NCI-H1105 (cell line): ENCODE measurements at places on chromosomes 7 and 10.

DNA sequence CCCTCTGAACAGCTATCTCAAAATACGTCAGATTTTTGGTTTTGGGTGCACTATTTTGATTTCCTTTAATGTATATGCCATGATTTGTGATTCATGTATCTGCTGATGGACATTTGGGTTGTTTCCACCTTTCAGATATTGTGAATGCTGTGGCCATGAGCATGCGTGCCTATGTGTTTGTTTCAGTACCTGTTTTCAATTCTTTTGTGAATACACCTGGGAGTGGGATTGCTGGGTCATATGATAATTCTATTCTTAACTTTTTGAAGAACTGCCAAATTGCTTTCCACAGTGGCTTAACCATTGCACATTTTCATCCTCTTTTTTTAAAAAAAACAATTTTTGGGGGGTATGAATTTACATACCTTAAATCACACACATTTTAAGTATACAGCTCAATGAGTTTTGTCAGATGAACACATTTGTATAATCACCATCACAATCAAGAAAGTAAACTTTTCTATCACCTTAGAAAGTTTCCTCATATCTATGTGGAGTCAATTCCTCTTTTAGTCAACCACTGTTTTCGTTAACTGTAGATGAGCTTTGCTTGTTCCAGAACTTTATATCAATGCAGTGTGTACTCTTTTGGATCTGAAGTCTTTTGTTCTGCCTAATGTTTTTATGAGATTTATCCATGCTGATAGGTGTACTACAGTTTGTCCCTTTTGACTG lies 36.9 kb downstream of the CYP26A1 start:
- DNase-seq, result no peak

- DNase-seq, result peak; percentile 45
Observed at GRCh38 chr7:64951250-64951848, 39.5 kb downstream of the ZNF117 start.

DNA sequence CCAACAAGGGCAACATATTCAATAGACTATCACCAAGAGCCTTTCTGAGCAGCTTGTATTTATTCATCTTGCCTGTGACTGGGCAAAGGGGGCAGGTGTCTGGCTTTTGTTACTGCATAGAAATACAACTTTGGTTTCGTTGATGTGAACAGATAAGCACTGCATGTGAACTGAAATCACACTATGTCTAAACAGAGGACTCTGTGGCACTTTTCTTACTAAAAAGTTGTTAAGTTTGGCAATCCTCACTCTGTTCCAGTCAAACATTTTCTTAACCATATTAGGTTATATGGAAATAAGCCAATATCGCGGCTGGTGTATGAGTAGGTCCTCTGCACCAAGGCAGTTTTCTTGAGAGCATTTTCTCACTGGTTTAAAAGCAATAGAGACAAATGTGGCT lies 48.5 kb downstream of the CALD1 start:
- DNase-seq, result no peak

DNA sequence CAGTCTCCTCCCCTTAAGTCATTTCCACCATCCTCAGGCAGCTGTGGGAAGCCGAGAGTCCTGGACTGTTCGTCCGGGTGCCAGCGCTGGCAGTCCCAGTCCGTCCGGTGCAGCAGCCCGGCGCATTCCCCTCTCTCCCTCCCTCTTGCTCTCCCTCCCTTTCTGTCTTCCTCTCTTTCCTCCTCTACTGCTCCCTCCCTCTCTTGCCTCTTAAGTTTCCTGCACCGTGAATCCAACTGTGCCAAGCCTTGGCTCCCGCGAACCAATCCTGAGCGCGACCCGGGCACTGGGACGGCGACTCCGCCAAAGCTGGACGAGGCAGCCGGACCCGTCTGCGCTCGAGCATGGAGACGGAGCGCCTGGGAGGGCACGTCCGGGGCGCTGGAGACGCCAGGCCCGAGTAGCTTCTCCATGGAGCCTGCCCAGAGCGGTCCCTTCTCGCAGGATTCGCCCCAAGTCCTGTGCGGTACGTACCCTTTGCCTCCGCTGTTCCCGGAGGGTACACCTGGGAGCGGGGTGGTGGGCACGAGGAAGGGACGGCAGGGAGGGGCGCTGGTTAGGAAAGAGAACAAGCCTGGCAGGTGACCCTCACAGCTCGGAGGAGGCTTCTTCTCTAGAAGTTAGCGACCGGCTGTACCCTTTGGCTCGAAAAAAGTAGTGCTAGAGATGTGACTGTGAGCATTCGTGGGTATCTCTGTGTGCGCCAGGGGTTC lies 1.0 kb downstream of the NXPH1 start:
- no peak for DNase-seq

DNA sequence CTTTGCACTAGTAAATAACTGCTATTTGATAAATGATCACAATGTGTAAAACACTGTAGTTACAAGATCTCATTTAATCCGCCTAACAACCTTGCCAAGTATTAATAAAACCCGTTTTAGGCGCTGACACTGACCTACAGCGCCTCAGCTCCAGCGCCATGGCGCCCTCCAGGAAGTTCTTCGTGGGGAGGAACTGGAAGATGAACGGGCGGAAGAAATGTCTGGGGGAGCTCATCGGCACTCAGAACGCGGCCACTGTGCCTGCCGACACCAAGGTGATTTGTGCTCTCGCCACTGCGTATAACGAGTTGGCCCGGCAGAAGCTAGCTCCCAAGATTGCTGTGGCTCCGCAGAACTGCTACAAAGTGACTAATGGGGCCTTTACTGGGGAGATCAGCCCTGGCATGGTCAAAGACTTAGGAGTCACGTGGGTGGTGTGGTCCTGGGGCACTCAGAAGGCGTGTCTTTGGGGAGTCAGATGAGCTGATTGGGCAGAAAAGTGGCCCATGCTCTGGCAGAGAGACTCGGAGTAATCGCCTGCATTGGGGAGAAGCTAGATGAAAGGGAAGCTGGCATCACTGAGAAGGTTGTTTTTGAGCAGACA lies 1.1 kb upstream of the TNPO3 start:
- DNase-seq, result no peak

DNA sequence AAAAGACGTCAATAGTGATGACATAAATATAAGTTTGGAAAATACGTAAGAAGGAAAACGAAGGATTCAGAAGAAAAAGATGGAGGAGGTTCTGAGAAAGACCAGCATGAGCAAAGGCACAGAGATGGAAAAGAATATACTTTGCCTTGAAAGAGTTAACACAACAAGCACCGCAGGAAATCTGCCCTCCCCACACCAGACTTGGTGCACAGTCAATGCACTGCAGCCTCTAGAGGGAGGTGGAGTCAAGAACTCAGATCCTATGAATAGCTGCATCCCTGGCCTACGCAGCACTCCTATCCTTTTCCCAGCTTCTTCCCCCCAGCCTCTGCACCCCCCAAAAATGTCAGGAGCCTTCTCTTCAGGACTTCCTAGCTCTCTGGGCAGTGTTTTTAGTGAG lies 1370.6 kb upstream of the LRRTM3 start:
- DNase-seq, result no peak

DNA sequence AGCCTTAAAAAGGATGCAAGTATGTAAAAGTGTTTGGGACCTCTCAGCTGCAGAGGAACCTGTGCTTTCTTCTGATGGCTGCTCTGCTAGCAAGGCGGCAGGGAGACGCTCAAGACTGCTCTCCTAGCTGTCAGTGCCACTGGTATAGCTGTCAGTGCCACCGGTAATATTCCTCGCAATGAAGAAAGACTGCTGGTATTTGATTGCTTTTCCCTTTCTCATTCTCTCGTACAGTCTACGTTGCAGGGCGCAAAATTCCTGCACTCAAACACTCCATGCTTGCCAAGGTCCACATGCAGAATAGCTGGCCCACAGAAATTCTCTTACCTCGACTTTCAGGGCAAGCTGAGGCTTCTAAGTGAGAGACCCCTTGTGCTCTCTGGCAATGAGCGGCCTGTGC lies 432.6 kb upstream of the KLF6 start:
- no peak for DNase-seq

DNA sequence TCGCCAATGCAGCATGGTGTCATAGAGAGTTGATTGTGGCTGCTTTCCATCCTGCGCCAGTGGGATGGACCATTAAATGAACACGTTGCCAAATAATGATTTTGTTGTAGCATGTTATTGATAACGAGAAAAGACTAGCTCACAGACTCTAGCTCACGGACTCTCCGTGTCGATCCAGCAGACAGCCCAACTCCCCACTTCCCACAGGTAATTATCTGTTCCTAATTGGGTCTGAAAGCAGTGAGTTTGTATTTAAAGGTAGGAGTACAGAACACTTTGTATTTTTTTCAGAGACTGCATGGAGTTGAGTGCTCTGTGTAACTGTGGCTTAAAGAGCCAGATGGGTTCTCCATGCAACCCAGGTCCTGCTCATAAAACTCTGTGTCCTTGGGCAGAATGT lies 1250.5 kb downstream of the TYW1 start:
- no peak for DNase-seq

GRCh38 chr10:118343115-118343514 lies 991 bp upstream of the FAM204A start:
- DNase-seq, result no peak

GRCh38 chr10:48627984-48628609 lies 23.2 kb upstream of the ARHGAP22 start:
- DNase-seq, result no peak

DNA sequence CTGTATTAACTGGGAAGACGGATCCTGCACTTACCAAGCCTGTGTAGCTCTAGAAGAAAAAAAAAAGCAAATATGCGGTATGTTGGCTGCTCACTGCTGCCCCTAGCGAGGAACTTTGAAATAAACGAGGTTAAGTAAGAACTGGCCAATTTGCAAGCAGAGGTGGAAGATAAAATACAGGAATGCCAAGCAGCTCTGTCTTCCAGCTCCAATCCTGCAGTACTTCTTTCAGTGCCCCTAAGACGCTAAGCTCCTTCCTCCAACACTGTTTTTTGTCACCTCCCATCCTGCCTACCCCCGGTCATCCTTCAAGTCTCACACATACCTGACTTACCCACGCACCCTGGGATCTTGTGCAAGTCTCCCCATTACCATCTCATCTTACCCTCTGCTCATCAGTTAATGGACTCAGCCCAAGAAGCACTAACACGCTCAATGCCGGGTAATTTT lies 809 bp downstream of the C10orf143 start:
- peak; percentile 43 for DNase-seq

GRCh38 chr7:151403764-151404163 lies 6.1 kb downstream of the WDR86 start:
- DNase-seq, result no peak

- DNase-seq, result no peak
Observed at GRCh38 chr7:157538321-157538720, 201.5 kb downstream of the DNAJB6 start.

DNA sequence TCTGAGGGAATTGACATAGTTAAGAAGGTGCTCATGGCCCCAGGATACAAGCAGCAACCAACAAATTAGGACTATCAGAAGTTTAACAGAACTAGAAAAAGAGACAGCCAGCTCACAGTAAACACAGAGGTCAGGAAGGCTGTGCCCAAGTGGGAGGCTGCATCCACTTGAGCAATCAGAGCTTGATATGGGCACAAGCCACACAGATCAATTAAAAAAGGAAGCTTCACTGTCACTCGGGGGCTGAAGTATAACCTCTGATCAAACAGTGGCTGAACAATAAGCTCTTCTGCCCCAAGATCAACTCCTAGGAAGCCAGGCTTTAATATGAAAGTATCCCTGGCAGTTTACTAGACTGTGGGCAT lies 40.0 kb downstream of the ZNF438 start:
- DNase-seq, result no peak

GRCh38 chr7:122453432-122453831 lies 148.9 kb upstream of the FEZF1 start:
- no peak for DNase-seq

DNA sequence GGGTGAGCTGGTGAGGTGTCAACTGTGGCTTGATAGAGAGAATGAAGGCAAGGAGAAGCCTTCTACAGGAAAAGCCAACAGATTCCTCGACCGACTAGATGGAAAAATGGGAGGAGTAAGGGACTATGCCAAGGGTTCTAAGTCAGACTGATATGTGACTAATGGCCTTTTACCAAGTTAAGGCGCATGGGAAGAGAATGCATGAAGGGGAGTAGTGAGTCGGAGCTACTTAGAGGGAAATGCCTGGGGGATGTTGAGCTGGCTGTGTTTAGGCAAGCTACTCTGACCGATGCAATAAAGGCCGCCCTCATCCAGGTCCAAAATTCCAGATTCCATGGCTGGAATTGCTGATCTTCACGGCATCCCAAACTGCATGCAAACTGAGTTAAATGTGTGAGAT lies 48.2 kb downstream of the APBB1IP start:
- no peak for DNase-seq

DNA sequence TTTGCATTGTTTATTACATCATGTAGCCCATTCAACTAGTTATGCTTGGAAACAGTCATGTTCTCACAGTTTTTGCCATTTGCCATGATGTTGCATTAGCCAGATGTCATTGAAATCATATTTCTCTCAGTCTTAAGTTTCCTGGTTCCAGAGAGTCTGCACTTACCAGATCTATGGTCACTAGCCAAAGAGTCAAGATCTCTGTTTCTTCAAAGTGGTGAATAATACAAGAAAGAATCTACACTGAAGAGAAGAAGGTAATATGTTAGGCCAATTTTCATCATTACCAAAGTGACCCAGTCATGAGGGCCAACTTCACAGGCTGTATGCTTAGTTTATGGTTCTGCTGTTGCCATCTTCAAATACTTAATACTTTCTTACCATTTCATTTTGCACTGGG lies 89.0 kb upstream of the PHYHIPL start:
- no peak for DNase-seq

- DNase-seq, result no peak
Observed at GRCh38 chr10:131979821-131980270, 1.9 kb downstream of the BNIP3 start.

GRCh38 chr10:35415505-35415904 lies 79.2 kb downstream of the CCNY start:
- DNase-seq, result no peak

- DNase-seq, result no peak
Observed at GRCh38 chr10:126905776-126906703, 812 bp downstream of the DOCK1 start.

GRCh38 chr7:41051535-41051934 lies 651.4 kb downstream of the INHBA start:
- no peak for DNase-seq

DNA sequence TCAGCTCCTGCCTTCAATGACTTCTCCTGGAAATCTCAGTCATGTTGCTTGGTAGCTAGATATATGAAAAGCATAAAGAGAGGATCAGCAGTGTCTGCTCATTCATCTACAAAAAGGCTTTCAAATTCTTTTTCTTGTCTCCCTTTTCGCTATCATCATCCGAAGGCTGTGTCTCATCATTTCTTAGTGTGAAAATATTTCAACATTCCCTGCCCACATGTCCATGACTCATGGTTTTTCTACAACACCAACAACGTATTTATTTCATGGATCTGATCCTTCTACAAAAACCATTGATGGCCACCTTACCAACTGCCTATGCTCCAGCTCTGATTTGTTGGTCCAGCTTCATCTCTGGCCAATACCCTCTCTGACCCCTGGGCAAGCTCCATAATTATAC lies 472.5 kb upstream of the GHITM start:
- DNase-seq, result no peak
